CD4-positive, CD25-positive, alpha-beta regulatory T cell (primary cell): ENCODE measurements at places on chromosomes 12 and 14. TPM values are rescaled to one million over a fixed set of nuclear protein-coding genes. Genes with fewer than 3 reads are reported as not detected.

- DNase-seq, result no peak
Measured at GRCh38 chr12:11510671-11511070, 115.3 kb upstream of the PRB2 start.

DNA sequence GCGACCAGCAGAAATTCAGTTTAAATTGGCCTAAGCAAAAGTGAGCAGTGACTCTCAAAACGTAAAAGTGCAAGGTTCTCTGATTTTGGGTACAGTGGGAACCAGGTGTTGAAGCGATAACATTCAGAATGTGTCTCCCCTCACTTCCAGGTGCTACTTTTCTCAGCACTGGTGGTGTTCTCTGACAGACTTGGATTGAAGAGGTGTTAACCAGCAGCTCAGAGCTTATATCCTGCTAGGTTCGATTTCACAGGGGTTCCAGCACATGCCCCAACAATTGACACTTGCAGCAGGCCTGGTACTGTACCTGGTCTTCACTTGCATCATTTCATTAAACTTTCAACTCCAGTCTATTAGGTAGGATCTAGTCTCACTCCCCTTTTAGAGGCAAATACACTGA, 680.2 kb downstream of the VRK1 start:
- no peak for DNase-seq

- DNase-seq, result no peak
Measured at GRCh38 chr12:84730561-84731162, 181.9 kb downstream of the SLC6A15 start.

- no peak for DNase-seq
Measured at GRCh38 chr14:37544407-37544806, 50.6 kb downstream of the FOXA1 start.

DNA sequence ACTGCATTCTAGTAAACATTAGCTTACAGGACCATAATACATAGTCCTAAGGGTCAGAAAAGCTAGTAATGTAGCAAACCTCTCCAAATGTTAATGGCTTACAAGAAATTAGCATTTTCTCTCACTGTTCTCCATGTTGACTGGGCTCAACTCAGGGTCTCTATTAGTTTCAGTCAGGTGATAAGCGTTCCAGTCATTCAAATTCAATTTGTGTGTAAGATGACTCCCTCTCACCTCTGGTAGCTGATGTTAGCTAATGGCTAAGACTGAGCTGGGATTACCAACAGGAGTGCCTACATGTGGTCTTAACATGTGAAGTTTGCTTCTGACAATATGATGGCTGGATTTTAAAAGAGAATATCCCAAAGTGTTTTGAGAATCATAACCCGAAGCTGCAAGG, 630.5 kb upstream of the USP15 start:
- DNase-seq, result no peak

- DNase-seq, result no peak
Measured at GRCh38 chr12:98587084-98587483, 6.4 kb upstream of the SLC25A3 start.

ACVRL1 gene
- not detected for total RNA-seq

DNA sequence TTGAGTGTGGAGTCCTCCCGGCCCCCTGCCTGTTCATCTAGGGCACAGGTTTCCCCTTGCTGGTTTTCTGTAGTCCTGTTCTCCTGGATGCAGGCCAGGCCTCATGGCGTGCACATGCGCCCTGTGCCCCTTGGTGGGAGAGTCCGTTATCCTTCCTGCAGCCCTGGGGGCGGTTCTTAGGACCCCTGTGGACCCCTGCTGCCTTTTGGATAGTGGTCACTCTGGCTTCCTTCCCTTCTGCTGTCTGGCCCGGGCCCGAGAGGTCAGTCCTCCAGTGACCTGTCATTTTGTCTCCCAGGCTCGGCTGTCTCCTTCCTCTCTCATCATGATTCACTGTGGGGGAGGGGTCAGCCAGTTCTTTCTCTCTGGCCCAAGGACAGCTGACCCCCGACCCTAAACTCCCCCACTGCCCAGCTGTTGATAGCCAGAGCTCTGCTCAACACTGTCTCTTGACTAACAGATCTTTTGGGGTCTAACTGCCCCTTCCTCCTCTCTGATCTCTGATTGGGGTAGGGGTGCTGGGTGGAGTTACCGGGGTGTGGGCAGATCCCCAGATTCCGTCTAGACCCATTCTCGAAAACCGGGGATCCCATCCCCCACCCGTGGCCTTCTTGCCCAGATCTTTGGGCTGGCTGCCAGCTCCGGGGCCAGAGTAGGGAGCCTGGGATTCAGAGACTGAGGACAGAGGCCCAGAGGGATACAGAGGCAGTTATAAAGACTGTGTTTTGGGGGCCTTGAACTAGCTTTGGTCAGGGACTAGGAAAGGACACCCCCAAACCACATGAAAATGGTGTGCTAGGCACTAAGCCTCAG, 7.0 kb downstream of the CCND2 start:
- DNase-seq, result no peak

GRCh38 chr12:52686063-52686462, 5.9 kb upstream of the KRT1 start:
- no peak for DNase-seq

CLEC1B gene
- total RNA-seq, result 2.6 TPM
